Neural crest cell (in vitro differentiated cells): ENCODE measurements at places on chromosomes 11 and 22. TPM values are rescaled to one million over a fixed set of nuclear protein-coding genes. Genes with fewer than 3 reads are reported as not detected.

DNA sequence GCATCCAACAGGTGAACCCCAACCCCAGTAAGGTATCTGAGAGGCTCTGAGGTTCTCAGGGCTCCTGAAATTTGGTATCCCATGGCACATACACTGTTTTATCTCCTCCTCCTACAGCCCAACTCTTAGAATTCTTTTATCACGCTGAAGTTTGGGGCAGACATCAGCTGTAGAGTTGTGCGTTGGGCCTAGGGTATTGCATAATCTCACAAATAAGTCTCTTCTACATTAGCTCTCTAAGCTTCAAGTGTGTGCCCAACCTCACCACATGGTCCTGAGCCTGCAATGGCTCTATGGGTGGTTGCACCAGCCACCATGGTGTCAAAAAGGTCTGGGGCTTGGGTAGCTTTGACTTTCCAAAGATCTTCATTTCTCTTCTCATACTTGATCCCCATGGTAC lies 603.0 kb downstream of the BUD13 start:
- no peaks in the 10 kb centered on the region for H3K27me3 ChIP-seq
- H3K4me3 ChIP-seq = no peak overlapping the region
- H3K36me3 ChIP-seq = no peaks in the 10 kb centered on the region
- no peak overlapping the region for H3K27ac ChIP-seq

GRCh38 chr11:60349990-60350389 lies 22.9 kb downstream of the MS4A6E start:
- H3K27ac ChIP-seq = no peak overlapping the region
- no peak overlapping the region for H3K4me3 ChIP-seq
- DNase-seq = no peak
- H3K36me3 ChIP-seq = no peaks in the 10 kb centered on the region
- H3K27me3 ChIP-seq = no peaks in the 10 kb centered on the region

DNA sequence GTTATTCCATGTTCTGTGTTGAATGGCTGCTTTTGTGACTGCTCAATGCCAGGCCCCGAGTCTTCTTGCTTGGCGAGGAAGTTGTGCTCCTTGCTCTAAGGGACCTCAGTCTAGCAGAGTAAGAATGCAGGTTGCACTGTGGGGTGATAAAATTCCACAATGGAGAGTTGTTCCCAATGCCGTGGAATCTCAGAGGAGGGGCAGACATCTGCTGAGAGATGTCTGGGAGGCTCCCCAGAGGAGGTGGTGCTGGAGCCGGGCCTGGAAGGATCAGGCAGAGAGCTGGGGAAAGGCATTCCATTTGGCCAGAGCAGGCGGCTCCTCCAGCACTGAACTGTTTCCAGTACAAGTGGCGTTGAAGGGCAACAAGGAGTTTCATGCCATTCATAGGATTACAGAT lies 55.2 kb downstream of the ST3GAL4 start:
- H3K27ac ChIP-seq = peak overlapping the region; percentile 86
- H3K4me3 ChIP-seq = peak overlapping the region; percentile 37
- peaks cover 16% of the 10 kb centered on the region for H3K36me3 ChIP-seq
- H3K4me1 ChIP-seq = peaks cover 16% of the 10 kb centered on the region
- no peaks in the 10 kb centered on the region for H3K27me3 ChIP-seq
- no peak for DNase-seq

DNA sequence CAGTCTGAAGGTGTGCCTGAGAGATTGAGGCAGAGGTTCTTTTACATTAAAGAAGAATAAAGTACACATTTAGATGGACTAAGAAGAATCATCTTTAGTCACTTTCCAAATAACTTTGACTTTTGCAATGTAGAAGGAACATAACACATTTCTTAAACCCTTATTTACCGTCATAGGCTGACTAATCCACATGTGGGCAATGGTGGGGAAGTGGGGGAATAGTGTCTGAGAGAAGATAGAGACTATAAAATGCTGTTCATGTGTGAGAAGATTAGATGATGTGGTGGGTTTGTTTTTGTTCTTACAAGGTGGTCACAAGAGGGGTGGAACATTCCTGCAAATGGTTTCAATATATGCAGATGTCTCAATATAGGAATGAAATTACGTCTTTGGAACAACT lies 1.8 kb downstream of the MS4A4A start:
- peaks cover 39% of the 10 kb centered on the region for H3K4me1 ChIP-seq
- peaks cover 2% of the 10 kb centered on the region for H3K36me3 ChIP-seq
- DNase-seq = no peak
- no peak overlapping the region for H3K27ac ChIP-seq

GRCh38 chr22:44685384-44686056 lies 16.5 kb upstream of the PRR5 start:
- no peaks in the 10 kb centered on the region for H3K27me3 ChIP-seq
- H3K27ac ChIP-seq = peak overlapping the region; percentile 92
- DNase-seq = peak; percentile 52
- H3K4me3 ChIP-seq = no peak overlapping the region
- H3K36me3 ChIP-seq = no peaks in the 10 kb centered on the region

DNA sequence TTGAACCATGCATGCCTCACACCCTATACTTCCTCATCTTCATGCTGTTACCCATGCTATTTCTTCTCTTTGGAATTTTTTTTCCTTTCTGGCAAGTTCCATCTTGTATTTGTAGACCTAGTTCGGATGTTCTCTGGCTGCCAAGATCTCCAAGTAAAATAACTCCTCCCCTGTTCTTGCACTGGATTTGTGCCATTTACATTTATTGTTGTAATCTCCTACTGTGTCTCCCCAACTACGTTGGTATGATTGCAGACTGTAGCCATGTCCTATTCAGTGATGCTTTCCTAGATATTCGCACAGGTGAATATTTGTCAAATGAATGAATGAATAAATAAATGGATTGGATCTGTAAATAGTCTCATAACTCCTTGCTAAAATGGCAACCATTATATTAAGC lies 546.0 kb downstream of the MN1 start:
- peaks cover 7% of the 10 kb centered on the region for H3K36me3 ChIP-seq
- H3K27ac ChIP-seq = no peak overlapping the region
- no peak for DNase-seq
- no peaks in the 10 kb centered on the region for H3K27me3 ChIP-seq

- H3K27me3 ChIP-seq = no peaks in the 10 kb centered on the region
- H3K4me3 ChIP-seq = no peak overlapping the region
- H3K36me3 ChIP-seq = no peaks in the 10 kb centered on the region
Observed at GRCh38 chr11:60858236-60858635, 2.5 kb upstream of the PTGDR2 start.

DNA sequence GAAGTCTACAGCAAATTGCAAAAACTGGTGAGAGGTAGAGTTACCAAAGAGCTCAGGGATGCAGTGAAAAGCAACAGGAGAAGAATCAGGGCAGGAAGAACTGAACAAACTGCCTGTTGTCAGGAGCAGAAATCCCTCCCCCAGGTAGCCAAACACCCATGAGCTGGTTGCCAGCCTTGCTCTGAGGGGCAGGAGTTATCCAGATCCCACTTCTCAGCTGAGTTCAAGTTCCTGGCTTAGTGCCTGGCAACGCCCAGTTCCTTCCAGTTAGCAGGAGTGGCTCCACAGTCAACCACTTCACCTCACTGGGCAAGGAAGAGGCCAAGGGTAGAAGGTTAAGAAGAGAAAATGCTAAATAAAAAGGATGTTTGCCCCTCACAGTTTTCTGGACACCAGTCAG lies 1.9 kb upstream of the MPZL2 start:
- DNase-seq = no peak
- no peaks in the 10 kb centered on the region for H3K36me3 ChIP-seq
- peaks cover 96% of the 10 kb centered on the region for H3K27me3 ChIP-seq
- no peak overlapping the region for H3K4me3 ChIP-seq
- no peak overlapping the region for H3K27ac ChIP-seq

DNA sequence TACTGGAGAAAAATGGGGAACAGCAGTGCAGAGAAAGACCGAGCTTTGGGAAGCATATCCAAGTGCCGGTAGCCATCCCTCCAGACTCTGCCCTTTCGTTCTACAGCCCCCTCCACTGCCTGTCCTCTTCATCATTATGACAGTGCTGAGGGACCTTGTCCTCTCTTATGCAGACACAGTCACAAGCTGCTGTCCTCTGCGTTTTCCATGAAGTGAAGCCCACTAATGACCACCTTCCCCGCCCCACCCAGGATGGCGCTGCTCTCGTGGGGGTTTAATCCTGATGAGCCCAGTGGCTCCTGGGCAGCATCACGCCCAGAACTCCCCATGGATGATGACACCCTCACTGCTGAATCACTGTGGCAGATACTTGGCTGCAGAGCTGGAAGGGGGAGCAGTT lies 157.7 kb downstream of the PKNOX2 start:
- no peak overlapping the region for H3K4me3 ChIP-seq
- H3K4me1 ChIP-seq = peaks cover 31% of the 10 kb centered on the region
- DNase-seq = no peak
- H3K36me3 ChIP-seq = peaks cover 10% of the 10 kb centered on the region
- H3K27ac ChIP-seq = no peak overlapping the region
- no peaks in the 10 kb centered on the region for H3K27me3 ChIP-seq

DNA sequence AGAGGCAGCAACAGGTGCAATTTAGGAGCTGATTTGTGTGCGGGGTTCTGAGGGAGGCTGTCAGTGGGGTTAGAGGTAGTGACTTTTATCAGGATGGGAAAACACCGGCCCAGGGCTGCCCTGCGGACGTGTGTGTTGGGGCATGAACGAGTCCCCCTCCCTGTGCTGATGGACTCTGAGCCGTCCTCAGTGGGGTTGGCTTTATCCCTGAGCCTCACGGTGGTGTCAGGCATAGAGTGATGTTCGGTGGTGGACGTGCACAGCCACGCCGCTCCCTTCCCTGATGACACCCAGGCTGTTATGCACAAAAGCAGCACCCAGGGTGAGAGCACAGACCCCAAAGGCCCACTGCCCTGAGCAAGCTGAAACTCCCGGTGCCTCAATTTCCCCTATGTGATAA lies 809.1 kb downstream of the BRD1 start:
- H3K27me3 ChIP-seq = no peaks in the 10 kb centered on the region
- no peak for DNase-seq
- peaks cover 13% of the 10 kb centered on the region for H3K4me1 ChIP-seq
- no peak overlapping the region for H3K4me3 ChIP-seq
- no peaks in the 10 kb centered on the region for H3K36me3 ChIP-seq

- no peak overlapping the region for H3K4me3 ChIP-seq
- H3K27me3 ChIP-seq = no peaks in the 10 kb centered on the region
- no peak overlapping the region for H3K27ac ChIP-seq
- peaks cover 9% of the 10 kb centered on the region for H3K36me3 ChIP-seq
Observed at GRCh38 chr22:46878191-46878948, 115.9 kb downstream of the TBC1D22A start.

DNA sequence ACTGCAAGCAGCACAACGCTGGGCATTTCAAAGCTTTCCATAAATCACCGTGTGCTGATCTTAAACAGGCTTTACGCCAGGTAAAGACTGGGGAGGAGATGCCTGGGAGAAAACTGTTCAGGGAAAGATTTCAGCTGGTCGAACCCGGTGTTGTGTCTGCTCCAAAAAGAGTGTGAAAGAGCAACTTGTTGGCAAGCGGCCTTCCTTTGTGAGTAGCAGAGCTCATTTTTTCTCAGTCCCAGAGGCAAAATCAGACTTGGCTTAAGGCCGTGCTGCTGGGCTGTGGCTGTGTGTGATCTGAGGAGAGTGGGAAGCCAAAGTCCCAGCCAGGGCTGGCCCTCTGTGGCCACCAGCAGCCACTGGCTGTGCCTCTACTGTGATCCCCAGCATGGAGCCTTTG lies 75.7 kb upstream of the E2F8 start:
- peak overlapping the region; percentile 31 for H3K27ac ChIP-seq
- H3K36me3 ChIP-seq = no peaks in the 10 kb centered on the region
- no peaks in the 10 kb centered on the region for H3K4me1 ChIP-seq

GRCh38 chr11:2803186-2804091 lies 82.1 kb downstream of the CDKN1C start:
- H3K4me1 ChIP-seq = peaks cover 40% of the 10 kb centered on the region
- peaks cover 3% of the 10 kb centered on the region for H3K36me3 ChIP-seq
- no peak overlapping the region for H3K4me3 ChIP-seq
- DNase-seq = no peak
- no peaks in the 10 kb centered on the region for H3K27me3 ChIP-seq
- no peak overlapping the region for H3K27ac ChIP-seq

DNA sequence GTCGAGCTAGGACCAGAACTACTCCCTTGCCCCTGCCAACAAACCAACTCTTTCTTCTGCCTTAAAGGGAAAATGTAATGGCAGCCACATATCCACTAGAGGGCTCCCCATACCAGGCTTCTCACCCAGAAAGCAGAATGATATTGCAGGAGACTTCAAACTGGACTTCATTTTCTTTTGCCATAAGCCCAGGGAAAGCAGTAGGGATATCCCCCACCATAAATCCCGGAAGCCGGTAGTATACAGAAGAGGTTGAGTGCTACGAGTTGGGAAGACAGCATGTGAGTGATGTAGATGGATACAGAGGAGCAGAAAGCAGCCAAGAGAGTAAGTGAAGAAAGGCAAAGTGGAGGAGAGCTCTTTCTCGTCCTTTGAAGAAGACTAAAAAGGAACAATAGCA lies 12.1 kb downstream of the PLAAT5 start:
- DNase-seq = peak; percentile 35
- H3K27me3 ChIP-seq = peaks cover 4% of the 10 kb centered on the region
- H3K36me3 ChIP-seq = no peaks in the 10 kb centered on the region
- no peak overlapping the region for H3K27ac ChIP-seq

DNA sequence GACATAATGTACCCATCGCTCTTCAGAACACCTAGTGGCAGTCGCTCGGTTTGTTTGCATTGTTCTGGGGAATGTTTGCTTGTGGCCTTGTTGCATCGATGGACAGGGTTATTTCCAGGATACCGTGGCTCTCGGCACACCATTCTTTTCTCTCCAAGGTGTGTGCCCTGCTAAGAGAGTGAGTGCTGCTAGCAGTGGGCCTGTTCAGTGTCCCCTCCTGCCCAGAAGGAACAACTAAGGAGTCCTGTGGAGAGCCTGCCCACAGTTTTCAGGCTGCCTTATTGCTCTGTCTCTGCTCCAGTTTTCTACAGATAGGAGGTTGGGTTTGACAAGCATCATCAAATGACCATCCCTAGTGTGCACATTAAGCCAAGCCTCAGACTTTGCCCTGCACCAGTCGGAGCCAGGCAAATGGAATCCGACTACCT lies 1.4 kb downstream of the CRY2 start:
- H3K27ac ChIP-seq = no peak overlapping the region
- DNase-seq = no peak
- H3K36me3 ChIP-seq = no peaks in the 10 kb centered on the region
- peaks cover 20% of the 10 kb centered on the region for H3K4me1 ChIP-seq
- peak overlapping the region; percentile 89 for H3K4me3 ChIP-seq

Gene KRTAP5-1
- not detected in 2 replicates for total RNA-seq

Gene MOGAT2
- not detected in 2 replicates for total RNA-seq

Gene DDTL
- total RNA-seq = not detected in 2 replicates

Gene NPAS4
- total RNA-seq = 0.14 and 0.63 TPM in 2 replicates
